ENCODE measurements at places on chromosomes 6 and 20.

GRCh38 chr6:90263633-90264032 is 33.0 kb downstream of the BACH2 start:
- DNase-seq = no peak

- DNase-seq = no peak
Measured at GRCh38 chr6:158257781-158258180, 54.5 kb upstream of the TULP4 start.

DNA sequence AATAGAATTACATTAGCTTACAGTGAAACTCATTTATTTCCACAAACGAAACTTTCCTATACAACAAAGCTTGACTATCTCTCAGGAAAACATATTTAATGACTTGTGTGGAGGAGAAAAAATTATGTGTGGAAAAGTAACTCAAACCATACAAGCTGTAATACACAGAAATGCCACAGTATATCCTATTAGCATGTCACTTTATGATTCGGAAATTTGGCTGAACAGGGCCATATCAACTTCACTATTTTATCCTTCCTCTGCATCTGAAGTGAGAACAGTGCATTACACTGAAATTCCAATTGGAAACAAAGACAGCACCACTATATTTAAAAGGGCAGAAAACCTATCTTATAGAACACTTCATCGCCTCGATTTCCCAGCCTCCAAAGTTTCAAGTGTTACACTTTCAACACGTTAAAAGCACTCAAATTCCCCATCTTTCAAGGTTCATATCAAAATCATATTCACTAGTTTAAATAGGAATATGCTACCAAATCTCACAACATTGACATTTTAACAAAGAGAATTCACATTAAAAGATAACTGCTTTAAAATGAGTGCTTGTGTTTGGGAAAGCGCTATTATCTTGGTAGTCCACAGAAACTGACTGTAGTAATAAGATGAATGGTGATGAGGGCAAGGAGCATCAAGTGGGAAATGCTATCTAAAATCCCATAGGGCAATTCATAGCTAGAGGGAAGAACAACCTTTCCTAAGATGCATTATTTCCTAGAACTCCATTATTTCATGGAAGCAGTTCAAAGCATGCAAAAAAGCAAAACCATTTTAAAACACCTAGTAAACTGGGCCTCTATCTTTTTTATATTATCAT is 1.8 kb downstream of the REV3L start:
- no peak for DNase-seq

- DNase-seq = no peak
Measured at GRCh38 chr20:34705008-34705396, 858 bp downstream of the TP53INP2 start.

GRCh38 chr6:105645156-105645555 is 242.3 kb upstream of the PREP start:
- no peak for DNase-seq

All from hematopoietic multipotent progenitor cell (in vitro differentiated cells).